Hepatocyte (in vitro differentiated cells): ENCODE measurements at places on chromosomes 2 and 18.

- DNase-seq = peak; percentile 11
Measured at GRCh38 chr18:64982414-64983055, 768.3 kb upstream of the CDH7 start.

DNA sequence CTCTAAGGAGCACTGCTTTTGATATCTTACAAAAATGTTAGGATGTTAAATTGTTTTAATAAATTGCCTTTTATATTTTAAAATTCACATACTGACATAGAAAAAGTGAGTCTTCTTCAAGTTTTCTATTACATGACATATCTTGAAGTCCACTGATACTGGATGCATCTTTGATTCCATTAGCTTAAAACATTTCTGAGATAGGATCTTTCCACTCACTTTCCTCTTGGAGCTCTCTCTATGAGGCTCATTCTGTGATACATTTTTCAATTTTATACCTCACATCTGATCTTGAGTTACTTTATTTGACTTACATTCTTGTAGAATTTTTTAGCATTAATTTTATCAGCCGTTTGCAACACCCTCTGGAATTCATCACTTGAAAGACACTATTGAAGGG lies 86.8 kb upstream of the NOL4 start:
- DNase-seq = no peak

- no peak for DNase-seq
Measured at GRCh38 chr2:52034706-52035105, 1002.8 kb upstream of the NRXN1 start.

- no peak for DNase-seq
Measured at GRCh38 chr2:196591004-196591403, 48.5 kb upstream of the CCDC150 start.

DNA sequence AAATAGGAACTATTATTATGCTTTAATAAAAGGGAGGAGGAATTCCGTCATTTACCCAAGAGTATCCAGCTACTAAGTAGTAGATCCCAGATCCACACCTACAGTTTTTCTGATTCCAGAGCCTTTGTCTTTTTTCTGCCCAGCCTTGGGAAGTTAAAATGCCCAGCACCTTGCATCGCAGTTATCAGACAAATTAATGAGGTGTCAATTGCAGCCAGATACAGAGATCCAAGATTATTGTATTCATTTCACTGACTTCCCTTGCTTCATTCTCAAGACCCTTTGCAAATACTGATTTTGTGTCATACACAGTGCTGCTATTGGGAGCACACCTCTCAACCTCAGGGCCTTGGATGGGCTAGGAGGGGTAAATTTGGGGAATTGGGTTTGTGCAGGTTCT lies 1.1 kb downstream of the IL18R1 start:
- no peak for DNase-seq

- no peak for DNase-seq
Measured at GRCh38 chr2:9756692-9757250, 86.5 kb upstream of the TAF1B start.

- DNase-seq = no peak
Measured at GRCh38 chr2:68416081-68416675, 50.9 kb downstream of the FBXO48 start.

GRCh38 chr2:95087379-95087778 lies 34.2 kb downstream of the MRPS5 start:
- no peak for DNase-seq

GRCh38 chr2:102674836-102675235 lies 55.5 kb downstream of the SLC9A2 start:
- no peak for DNase-seq
